ENCODE measurements at places on chromosomes 5 and 9. TPM values are rescaled to one million over a fixed set of nuclear protein-coding genes. Genes with fewer than 3 reads are reported as not detected.

DNA sequence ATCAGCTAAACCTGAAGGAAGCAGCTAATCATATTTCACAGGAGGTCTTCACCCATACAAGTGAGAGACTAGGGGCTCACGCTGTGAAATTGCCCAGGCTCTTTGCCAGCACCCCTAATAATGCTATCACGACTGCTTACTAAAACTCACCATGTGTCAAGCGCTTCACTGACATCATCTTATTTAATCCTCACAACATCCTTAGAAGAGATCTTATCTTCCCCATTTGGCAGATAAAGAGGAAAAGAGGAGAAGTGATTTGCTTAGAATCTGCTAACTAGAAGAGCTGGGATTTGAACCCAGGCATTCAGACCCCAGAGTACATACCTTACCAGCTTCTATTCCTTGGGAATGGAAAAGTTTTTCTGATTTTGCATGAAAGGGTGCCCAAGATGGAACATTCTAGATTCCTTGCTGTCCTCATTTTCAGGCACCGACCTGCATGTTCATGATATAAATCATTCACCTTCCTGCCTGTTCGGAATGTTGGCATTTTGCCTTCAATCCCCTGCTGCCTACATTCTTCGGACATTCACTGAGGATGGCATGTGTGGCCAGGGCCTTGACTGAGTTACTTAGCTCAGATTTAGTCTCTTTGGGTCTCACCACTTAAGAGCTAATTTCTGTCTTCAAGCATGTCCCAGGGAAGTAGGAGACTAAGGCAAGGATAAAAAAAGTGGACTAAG, 88.1 kb downstream of the SH3TC2 start:
- no peak for DNase-seq

GRCh38 chr5:67299231-67299735, 102.7 kb upstream of the CD180 start:
- no peak for DNase-seq

DNA sequence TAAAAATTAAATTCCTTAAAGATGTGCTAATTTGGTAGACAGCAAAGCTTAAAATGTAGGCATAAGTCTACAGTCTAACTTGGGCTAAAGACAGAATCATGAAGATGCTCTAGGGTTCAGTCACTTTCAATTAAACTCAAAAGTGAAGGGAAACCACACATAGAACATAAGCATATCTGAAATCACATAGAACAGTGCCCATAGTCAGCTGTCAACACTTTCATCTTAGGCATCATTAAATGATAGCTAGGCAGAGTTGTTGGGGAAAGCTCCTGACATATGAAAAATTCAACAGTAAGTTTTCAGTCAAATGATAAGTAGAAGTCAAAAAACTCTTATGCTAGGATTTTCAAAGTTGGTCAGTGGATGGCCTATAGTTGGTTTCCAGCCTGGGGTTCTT, 11.0 kb downstream of the DAB2 start:
- DNase-seq: no peak

DNA sequence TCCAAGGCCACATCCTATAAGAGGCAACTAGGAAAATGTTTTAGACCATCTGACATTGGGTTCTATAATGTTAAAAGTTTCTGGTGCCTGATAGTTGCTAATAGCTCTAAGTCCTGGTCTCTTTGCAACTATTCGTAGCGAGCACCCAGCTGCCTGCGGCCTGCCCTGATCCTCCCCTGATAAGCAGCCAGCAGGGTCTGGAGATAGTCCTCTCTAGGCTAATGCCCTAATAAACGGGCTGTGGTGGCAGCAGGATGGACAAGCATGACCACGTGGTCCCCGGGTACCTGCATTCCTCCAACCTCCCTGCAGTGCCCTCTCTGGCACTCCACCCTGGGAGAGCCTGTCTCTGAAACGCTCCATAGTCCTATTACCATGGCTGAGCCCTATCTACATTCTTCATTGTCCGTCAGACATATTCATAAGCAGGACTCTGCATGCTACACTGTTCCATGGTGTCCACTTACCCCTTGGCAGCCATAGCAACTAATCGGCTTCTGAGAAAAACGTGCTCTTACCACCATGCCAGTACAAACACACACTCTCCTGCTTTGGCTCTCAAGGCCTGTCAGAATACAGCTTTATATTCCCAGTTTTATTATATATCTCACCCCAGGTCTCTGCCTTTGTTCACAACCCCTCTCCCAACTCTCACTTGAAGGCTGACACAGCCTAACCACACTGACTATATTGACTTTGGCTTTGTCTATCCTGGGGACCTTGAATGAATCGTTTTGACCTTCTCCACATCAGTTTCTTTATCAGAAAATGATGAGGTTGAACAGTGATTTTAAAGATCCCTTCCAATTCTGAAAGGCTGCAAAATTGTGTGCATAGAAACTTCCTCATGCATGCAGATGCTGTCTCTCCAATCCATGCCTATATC, 49.9 kb upstream of the DAPK1 start:
- no peak for DNase-seq

TPPP gene
- 0.40 TPM for total RNA-seq
